Naive thymus-derived CD8-positive, alpha-beta T cell (primary cell): ENCODE measurements at places on chromosomes 7 and 10. TPM values are rescaled to one million over a fixed set of nuclear protein-coding genes. Genes with fewer than 3 reads are reported as not detected.

GRCh38 chr7:134140889-134141867 lies 14.0 kb downstream of the LRGUK start:
- DNase-seq = peak; percentile 68
- no peaks in the 10 kb centered on the region for H3K36me3 ChIP-seq
- peaks cover 3% of the 10 kb centered on the region for H3K27me3 ChIP-seq
- no peak overlapping the region for H3K4me3 ChIP-seq
- no peaks in the 10 kb centered on the region for H3K4me1 ChIP-seq

- DNase-seq = no peak
- H3K27me3 ChIP-seq = no peaks in the 10 kb centered on the region
- no peak overlapping the region for H3K27ac ChIP-seq
- no peaks in the 10 kb centered on the region for H3K36me3 ChIP-seq
These were observed 51.8 kb downstream of the BPGM start for GRCh38 chr7:134698481-134698880.

GRCh38 chr7:107803009-107803610 lies at the start of gene SLC26A3:
Gene SLC26A3 (minus strand): TSS chr7:107803223. CDS start chr7:107794509, 8,714 bp downstream.
- H3K36me3 ChIP-seq = no peaks in the 10 kb centered on the region
- no peaks in the 10 kb centered on the region for H3K4me1 ChIP-seq
- H3K27me3 ChIP-seq = peaks cover 4% of the 10 kb centered on the region
- H3K4me3 ChIP-seq = no peak within 1 kb of the TSS
- H3K27ac ChIP-seq = no peak within 1 kb of the TSS

- H3K4me3 ChIP-seq = no peak overlapping the region
- no peak for DNase-seq
- no peaks in the 10 kb centered on the region for H3K36me3 ChIP-seq
- H3K27me3 ChIP-seq = no peaks in the 10 kb centered on the region
- peaks cover 38% of the 10 kb centered on the region for H3K4me1 ChIP-seq
These were observed 181.6 kb upstream of the HDAC9 start for GRCh38 chr7:18313965-18314364.

DNA sequence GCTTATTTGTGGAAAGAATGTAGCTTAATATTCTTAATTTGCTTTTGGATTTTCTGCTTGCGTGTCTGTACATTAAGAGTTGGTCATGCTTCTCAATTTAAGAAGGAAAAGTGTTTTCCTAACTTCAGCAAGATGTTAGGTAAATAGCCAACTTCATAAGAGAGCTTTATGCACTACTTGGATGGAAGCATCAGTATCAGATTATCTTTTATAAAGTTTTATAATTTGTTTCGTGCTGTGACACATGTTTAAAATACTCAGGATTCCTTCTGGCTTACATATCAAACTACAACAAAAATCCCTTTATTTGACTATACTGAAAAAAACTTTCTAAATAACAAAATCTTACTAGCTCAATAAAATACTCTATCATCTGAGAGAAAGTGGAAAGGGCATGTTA lies 34.8 kb upstream of the AGR2 start:
- no peaks in the 10 kb centered on the region for H3K27me3 ChIP-seq
- no peak overlapping the region for H3K4me3 ChIP-seq
- no peak for DNase-seq
- H3K27ac ChIP-seq = no peak overlapping the region
- no peaks in the 10 kb centered on the region for H3K36me3 ChIP-seq

DNA sequence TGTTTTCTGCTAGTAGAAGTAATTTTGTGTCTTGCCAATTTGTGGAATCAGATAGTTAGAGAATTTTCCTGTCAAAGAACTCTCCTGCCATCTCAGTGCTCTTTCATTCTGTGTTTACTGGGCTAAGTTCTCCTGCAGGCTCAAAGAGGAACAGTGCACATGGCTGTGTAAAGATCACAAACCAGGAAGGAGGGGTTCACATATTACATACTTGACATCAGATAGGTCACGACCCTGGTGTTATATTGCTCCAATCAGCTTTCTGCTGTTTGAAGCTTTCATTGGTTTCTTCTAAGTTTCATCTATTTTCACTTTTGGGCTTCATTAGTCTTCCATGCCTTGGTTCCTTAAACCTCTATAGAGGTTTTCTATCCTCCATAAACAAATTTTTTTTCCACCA lies 13.5 kb upstream of the ELMO1 start:
- DNase-seq = no peak
- H3K27ac ChIP-seq = no peak overlapping the region
- no peaks in the 10 kb centered on the region for H3K36me3 ChIP-seq
- H3K27me3 ChIP-seq = peaks cover 7% of the 10 kb centered on the region
- no peak overlapping the region for H3K4me3 ChIP-seq

GRCh38 chr7:156886020-156886795 lies 6.8 kb downstream of the LMBR1 start:
- no peak for DNase-seq
- H3K27me3 ChIP-seq = no peaks in the 10 kb centered on the region
- no peak overlapping the region for H3K27ac ChIP-seq
- H3K36me3 ChIP-seq = no peaks in the 10 kb centered on the region

GRCh38 chr10:92702301-92702916 lies 12.7 kb downstream of the HHEX start:
- DNase-seq = no peak
- H3K27me3 ChIP-seq = peaks cover 28% of the 10 kb centered on the region
- H3K27ac ChIP-seq = no peak overlapping the region
- no peak overlapping the region for H3K4me3 ChIP-seq
- H3K4me1 ChIP-seq = peaks cover 21% of the 10 kb centered on the region
- no peaks in the 10 kb centered on the region for H3K36me3 ChIP-seq

- H3K36me3 ChIP-seq = no peaks in the 10 kb centered on the region
- DNase-seq = no peak
- H3K4me1 ChIP-seq = no peaks in the 10 kb centered on the region
- no peaks in the 10 kb centered on the region for H3K27me3 ChIP-seq
These were observed 350.5 kb upstream of the LRRTM3 start for GRCh38 chr10:66575251-66575855.

The PCGF5 gene
- 51.7 TPM for total RNA-seq

The SPDYE11 gene
- total RNA-seq = not detected

The H2BK1 gene
- 2.6 TPM for total RNA-seq

The ASZ1 gene
- not detected for total RNA-seq

The ZPBP gene
- not detected for total RNA-seq

The ANXA8 gene
- not detected for total RNA-seq
